ENCODE measurements at places on chromosomes 3 and 15.

- DNase-seq = no peak
Measured at GRCh38 chr3:71062037-71062932, 521.2 kb downstream of the FOXP1 start.

DNA sequence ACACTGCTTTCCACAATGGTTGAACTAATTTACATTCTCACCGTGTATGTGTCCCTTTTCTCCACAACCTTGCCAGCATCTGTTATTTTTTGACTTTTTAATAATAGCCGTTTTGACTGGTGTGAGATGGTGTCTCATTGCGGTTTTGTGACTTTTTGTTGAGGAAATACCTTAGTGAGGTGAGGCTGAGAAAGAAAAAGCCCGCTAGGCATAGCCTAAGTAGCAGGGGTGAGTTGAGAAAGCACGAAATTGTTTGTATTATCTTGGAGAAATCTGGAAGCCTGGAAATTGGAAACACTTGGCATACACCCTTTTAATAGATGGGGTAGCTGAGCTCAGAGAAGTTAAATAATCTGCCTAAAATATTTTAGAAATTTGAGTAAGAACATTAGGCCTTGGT is 61.5 kb upstream of the CFAP161 start:
- DNase-seq = no peak

DNA sequence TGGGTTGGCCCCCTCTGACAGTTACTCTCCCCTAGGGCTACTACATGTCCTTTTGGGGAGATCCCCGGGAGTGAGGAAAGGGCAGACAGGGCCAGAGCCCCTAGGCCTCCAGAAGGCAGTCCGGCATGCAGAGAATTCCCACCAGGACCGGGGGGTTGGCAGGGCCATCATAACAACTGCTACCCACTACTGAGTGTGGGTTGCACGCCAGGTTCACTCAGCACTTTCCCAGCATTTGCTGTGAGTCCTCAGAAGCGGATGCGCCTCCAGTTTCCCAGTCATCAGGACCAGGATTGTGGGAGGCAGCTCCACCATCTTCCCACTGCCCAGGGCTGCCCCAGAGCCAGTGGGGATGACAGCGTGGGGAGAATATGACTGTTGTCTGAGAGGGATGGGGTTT is 51.2 kb upstream of the HERC1 start:
- no peak for DNase-seq

- no peak for DNase-seq
Measured at GRCh38 chr15:36810656-36811449, 231.4 kb downstream of the CDIN1 start.

DNA sequence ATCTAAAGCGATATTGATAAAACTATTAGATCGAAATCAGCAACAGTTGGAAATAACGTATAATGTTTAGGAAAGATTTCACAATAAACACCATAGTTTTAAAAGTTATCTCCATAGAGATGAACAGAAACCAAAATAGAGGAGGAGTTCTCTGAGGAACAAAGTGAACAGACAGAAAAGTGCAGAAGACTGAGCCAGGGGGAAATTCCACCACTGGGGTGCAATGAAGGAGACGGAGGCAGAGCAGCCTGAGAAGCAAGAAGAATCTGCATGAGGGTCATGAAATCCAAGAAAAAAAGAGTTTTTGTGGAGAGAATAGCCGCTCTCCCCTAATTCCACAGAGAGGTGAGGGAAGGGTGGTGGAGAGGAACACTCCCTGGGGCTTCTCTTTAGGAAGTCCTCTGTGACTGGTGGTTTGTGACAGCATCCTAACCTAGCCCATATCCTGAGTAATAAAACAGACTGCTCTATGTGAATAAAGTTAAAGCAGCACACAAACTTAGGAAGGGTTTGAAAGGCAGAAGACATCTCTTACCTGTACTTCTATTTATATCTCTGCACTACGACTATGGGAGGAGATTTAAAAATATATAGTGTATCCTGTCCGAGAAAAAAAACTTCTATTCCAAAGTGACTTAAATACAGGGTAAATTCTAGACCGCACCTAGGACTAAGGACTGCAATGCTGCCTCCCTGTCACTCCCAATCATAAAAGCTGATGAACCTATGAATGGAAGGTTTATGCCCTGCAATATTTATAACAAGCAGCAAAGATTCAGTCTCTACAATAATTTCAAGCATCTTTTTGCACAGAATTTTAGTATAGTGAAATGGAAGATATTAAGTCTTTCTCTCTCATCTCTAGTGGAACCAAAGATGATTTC is 22.9 kb downstream of the ATP8B4 start:
- DNase-seq = no peak

- DNase-seq = no peak
Measured at GRCh38 chr3:132236701-132237651, 80.2 kb upstream of the ACP3 start.

- DNase-seq = no peak
Measured at GRCh38 chr15:71782422-71783165, 27.8 kb upstream of the NR2E3 start.

GRCh38 chr3:64648927-64649906 is 38.6 kb downstream of the ADAMTS9 start:
- no peak for DNase-seq

- DNase-seq = no peak
Measured at GRCh38 chr15:69509131-69509530, 56.5 kb downstream of the RPLP1 start.

DNA sequence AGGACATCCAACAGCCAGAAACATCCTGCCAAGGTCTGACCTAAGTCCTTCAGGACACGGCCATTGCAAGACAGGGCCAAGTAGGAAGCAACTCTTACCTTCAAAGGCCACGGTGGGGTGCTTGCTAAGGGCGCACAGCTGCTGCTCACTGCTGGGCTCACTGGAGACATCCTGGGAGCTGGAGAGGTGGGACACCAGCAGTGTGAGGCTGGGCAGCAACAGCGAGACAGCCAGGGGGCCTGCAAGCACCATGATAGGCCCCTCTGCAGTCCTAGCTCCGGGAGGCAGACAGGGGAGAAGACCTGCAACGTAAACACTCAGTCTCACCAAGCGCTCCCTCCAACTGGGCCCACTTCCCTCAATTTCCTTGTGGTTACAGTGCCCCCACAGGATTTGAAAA is 79.2 kb downstream of the SEMA5B start:
- no peak for DNase-seq

GRCh38 chr3:188746291-188746783 is 425.4 kb upstream of the TPRG1 start:
- DNase-seq = no peak

DNA sequence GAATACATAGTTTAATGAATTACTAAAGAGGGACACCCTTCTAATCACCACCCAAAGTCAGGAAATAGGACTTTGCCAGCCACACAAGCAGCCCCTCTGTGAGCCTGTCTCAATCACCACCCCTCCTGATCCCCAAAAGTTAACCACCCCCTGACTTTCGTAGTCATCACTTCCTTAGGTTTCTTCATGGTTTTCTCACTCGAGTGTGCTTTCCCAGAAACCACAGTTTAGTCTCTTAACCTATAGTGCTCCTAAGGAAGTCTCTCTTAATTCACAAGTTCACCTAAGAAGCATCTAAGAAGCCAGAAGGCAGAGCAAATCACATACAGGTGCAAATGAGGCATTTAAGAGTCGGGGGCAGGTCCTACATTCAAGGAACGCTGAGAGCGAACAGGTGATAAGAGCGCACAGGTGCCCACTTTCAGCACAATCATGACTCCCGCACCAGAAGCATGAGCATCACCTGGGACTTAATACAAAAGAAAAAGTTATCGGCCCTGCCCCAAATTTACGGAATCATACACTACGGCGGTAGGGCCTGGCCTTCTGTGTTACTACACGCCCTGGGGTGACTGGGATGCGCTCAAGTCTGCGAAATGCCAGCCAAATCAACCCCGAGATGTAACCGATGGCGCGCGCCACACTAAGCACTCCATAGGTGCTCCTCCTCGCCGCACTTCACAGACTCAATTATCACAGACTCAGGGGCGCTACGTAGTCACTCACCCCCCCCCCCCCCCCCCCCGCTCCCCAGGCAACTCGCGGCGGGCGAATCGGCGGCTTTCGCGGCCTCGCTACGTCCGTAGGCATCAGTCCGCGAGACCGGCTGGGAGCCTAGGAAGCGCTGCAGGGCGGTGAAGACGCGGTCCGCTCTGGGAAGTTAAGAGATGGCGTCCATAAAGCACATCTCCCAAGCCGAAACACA is 815 bp downstream of the ULK4 start:
- peak; percentile 48 for DNase-seq

GRCh38 chr15:39247574-39247973 is 333.3 kb upstream of the THBS1 start:
- no peak for DNase-seq

GRCh38 chr15:73254598-73254997 is 114.2 kb downstream of the HCN4 start:
- no peak for DNase-seq

DNA sequence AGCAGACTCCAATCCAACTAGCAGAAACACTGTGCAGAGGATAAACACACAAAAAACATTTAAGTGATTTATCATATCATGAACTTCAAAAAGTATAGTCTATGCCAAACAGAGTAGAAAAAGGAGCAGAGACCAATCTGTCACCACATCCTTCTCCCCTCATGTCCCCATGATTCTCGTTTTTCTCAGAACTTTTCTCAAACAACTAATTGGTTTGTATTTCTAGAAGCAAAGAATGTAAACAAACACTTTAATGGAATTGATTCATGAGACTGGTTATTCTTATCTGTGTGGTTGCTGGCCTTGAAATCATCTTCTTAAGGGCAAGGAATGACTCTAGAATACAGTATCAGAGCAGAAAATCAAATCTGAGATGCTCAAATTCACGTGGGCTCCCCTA is 294.2 kb upstream of the THBS1 start:
- DNase-seq = no peak

DNA sequence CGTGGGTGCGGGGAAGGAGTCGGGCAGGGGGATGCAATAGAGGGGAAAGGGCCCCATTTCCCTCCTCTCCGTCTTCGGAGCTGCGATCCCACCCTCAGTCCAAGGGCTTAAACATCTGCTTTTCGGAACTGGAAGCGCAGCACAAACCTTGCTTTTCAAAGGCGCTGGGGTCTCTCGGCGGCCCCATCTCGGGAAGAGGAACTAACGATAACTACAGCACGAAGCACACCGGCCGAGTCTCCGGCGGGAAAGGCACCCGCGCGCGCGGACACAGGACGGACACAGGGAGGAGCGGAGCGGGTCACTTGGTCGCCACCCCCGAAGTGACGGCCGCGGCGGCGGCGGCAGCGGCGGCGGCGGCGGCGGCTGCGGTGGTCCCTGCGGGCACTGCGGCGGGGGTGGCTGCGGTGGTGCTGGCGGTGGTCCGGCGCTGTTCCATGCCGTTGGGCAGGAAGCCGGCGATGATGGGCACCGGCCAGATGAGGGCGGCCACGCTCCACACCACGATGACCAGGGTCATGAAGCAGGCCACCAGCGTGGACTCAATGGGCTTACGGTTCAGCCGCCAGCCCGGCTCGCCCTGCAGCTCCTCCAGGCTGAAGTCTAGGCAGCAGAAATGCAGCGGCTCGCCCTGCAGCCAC is 1.1 kb downstream of the TMEM158 start:
- DNase-seq = peak; percentile 46

DNA sequence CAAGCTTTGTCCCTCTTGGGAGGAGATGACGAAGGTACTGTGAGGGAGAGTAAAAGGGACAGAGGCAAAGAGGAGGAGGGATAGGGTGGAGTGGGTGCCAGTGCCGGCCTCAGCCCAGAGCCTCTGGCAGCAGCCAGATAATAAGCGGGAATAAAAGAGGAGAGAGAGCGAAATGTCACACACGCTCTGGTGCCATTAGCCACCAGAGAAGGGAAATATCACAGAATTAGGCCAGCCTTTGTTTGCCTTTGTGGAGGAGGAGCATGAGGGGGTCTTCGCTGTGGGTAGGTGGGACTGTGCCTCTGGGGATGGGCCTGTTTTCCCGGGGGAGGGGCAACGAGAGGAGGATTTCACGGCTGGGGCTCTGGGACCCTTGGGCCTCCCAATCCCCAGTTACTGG is 67.8 kb downstream of the LINGO1 start:
- no peak for DNase-seq

DNA sequence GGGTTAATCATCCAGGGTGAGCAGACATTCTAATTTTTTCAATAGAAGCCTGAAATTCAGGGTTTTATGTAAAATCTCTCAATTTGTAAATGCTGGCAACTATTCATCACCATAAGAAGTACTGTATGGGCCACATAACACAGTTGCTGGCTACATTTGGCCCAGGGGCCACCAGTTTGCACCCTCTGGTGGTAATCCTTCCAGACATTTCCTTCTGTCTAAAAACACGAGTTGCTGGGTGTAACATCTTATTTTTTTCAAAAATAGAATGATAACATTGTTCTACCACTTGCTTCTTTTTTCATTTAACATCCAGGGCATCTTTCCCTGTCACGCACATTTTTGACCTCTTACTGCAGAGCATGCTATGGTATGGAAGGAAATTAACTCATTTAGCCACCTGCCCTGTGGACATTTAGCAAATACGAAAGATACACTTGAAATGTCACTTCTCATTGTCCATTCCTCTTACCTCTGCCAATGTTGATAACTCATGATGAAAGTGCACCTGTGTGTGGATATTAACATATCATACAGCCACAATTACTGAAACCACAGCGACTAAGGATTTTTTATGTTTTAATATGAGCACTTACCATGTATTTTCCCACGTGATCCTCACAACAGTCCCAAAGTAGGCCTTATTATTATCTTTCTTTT is 117.5 kb upstream of the ARHGEF3 start:
- DNase-seq = no peak

GRCh38 chr3:42012935-42013690 is 51.2 kb upstream of the ULK4 start:
- DNase-seq = peak; percentile 66
